ENCODE measurements at places on chromosomes 6 and 20.

- DNase-seq, result no peak
Observed at GRCh38 chr6:36625158-36625919, 31.2 kb downstream of the SRSF3 start.

DNA sequence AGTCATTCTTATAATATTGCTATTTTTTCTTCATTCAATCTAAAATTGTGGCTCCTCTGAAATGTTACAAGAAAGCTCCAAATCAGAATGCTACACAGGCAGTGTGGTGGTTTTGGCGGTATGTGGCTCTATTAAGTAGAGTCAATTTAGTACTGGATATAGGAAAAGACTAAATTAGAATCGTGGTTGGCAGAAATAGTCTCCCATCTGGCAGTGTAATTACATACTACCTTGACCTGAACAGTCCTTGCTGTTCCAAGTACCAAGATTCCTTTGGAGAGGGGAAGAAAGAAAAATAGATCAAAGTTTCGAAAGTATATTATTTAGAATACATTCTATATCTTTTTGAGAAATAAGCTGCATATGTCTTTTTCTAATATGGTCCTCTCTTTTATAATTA is 78.2 kb downstream of the C6orf118 start:
- DNase-seq, result no peak

DNA sequence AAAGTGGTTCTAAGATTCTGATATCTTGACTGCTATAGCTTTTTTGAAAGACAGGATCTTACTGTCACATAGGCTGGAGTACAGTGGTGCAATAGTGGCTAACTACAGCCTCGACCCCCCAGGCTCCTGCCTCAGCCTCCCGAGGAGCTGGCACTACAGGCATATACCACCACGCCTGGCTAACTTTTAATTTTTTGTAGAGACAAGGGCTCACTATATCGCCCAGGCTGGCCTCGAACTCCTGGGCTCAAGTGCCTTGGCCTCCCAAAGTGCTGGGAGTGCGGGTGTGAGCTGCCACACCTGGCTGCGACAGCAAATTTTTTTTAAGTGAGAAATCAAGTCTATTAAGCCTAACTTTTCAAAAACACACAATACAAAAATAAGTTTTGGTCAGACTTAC is 106.6 kb downstream of the NOL4L start:
- no peak for DNase-seq

GRCh38 chr6:154549179-154549578 is 38.7 kb upstream of the CNKSR3 start:
- DNase-seq, result no peak

DNA sequence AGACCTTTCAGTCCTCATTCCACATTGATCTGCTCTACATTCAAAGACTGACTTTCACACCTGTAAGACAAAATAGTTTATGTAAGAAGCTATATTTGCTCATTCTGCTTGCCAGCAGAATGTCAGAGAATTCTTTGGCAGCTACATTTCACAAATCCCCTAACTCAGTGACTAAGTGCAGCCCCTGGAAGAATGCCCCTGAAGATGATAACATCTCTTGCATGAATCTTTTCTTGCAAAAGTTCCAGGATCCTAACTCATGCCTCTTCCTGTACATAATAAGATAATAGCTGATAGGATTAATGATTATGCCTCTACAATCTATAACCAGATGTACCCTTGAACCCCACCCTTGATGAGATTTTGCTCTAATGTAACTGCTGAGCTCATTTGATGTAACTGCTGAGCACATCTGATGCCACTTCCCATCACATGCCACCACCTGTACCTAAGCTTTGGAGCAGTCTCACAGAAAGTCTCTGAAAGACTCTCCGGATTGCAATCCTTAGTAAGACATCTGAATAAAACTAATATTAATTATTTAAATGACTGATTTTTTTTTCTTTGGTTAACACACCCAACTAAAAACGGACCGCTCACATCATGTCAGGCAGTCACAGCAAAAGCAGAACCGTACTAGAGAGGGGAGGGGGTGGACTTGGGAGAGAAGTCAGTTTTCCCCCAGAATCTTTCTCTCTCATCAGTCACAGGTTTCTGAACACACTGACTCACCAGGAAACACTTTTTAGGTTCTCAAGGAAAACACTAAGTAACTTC is 684 bp upstream of the DNAH8 start:
- DNase-seq, result no peak

GRCh38 chr6:38432479-38432878 is 207.2 kb downstream of the BTBD9 start:
- DNase-seq, result no peak

DNA sequence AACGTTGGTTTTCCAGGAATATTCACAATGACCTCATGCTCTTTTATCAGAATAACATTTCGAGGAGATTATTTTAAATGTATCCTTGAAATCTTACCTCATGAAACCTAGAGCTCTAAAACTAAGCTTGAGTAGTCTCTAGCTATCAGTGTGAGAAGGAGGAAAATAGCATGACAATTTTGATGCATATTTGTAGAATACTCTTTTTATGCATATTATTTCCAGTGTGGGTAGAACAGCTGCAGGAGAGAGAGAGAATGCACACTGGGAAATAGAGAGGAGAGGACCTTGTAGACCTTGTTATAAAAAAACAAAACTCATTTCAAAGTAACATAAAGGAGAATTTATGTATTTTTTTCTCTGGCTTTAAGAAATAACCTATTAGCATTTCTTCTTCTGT is 71.1 kb upstream of the VGLL2 start:
- no peak for DNase-seq

DNA sequence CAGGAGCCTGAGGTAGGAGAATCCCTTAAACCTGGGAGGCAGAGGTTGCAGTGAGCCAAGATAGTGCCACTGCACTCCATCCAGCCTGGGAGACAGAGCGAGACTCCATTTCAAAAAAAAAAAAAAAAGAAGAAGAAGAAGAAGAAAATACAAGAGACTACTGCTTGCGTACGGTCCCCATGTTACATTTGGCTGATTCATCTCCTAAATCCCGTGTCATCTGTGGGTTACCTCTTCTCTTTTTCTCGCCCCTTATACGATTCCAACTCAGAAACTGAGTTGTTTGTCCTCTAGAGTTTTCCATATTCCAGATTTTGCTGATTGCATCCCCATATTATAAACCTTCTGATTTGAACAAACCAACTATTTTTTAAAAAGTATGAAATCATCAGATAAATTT is 62.4 kb upstream of the NELFCD start:
- no peak for DNase-seq

DNA sequence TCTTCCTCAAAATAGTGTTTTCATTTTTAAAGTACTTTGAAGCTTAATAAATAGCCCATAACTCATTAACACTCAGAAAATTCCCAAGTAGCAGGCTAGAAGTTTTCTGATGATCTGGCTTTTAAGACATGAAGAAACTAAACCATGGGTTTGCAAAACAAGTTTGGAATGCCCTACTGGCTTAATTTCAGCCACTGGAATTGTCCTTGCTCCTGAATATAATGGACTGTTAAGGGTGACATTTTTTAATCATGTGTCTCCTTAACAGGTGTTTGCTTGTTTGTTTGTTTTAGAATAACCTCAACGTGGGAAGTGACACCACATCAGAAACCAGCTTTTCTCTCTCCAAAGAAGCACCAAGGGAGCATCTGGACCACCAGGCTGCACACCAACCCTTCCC is 49.1 kb downstream of the ISM1 start:
- no peak for DNase-seq

GRCh38 chr6:32488083-32488482 is 42.0 kb downstream of the HLA-DRB5 start:
- no peak for DNase-seq

- DNase-seq, result no peak
Observed at GRCh38 chr6:121544691-121545090, 109.2 kb downstream of the GJA1 start.

- no peak for DNase-seq
Observed at GRCh38 chr20:41476013-41476441, 109.4 kb upstream of the EMILIN3 start.

- no peak for DNase-seq
Observed at GRCh38 chr6:53282234-53282633, 66.5 kb downstream of the ELOVL5 start.

- DNase-seq, result no peak
Observed at GRCh38 chr6:14851281-14851680, 394.6 kb upstream of the JARID2 start.

DNA sequence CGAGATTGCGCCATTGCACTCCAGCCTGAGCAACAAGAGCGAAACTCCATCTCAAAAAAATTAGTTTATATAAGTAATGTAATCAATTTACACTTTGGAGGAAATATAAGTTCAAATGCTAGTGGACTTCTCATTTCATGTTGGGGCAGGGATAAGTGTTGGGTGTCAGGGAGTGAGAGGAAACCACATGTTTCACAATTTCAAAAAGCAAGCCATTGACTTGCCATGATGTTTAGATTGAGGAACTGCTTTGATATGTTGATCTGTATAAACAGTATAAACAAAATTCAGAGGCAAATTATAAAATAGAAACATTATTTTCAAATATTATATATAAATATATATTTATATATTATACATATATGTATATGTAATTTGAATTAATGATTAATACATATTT is 42.7 kb downstream of the FILIP1 start:
- DNase-seq, result no peak

DNA sequence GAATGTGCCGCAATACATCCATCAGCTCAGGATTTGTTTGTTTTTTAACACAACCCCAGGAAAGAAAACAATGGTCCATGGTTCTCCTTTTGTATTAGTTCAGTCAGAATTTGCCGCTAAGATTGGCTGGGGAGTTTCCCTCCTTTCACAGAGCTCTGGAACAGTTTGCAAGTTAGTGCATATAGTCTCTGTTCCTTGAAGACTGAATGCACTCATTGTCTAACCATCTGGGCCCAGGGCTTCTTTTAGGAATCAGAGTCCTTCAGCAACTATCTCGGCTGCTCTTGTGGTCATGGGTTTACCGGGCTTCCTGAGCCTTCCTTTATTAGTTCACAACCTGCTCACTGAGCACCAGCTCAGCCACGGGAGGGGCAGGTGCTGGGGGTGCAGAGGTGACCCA is 121.3 kb downstream of the SLC23A2 start:
- no peak for DNase-seq

- DNase-seq, result no peak
Observed at GRCh38 chr6:142702501-142703460, 242.2 kb downstream of the HIVEP2 start.
